ENCODE measurements at places on chromosomes 6 and 20. TPM values are rescaled to one million over a fixed set of nuclear protein-coding genes. Genes with fewer than 3 reads are reported as not detected.
A peak's percentile ranks its signal among the peaks of the same experiment; 100 is the strongest.

- DNase-seq = no peak
Measured at GRCh38 chr20:61546641-61547040, 294.6 kb downstream of the CDH4 start.

- peak; percentile 81 for DNase-seq
Measured at GRCh38 chr20:49446808-49447207, 35.7 kb downstream of the KCNB1 start.

Gene GHRH
- not detected for polyA plus RNA-seq

GRCh38 chr6:32974016-32974333, 5.6 kb downstream of the BRD2 start:
- no peak for DNase-seq

DNA sequence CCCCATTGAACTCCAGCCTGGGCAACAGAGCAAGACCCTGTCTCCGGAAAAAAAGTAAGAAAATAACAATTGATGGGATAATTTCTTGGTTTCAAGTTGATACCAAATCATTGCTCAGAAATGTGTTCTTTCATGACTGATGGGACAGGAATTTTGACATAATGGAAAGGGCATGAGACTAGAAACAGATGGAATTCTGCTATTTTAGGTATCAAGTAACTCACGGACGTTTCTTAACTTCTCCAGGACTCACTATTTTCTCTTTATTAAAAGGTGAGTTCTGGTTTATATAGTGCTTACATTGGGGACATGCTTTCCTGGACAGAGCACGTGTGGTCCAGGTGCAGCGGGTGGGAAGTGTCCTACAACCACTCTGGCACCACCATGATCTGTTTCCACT, 6.0 kb upstream of the DSP start:
- no peak for DNase-seq

Gene RNF182
- 5.8 TPM for polyA plus RNA-seq

- DNase-seq = no peak
Measured at GRCh38 chr6:154653853-154654252, 79.4 kb upstream of the SCAF8 start.

DNA sequence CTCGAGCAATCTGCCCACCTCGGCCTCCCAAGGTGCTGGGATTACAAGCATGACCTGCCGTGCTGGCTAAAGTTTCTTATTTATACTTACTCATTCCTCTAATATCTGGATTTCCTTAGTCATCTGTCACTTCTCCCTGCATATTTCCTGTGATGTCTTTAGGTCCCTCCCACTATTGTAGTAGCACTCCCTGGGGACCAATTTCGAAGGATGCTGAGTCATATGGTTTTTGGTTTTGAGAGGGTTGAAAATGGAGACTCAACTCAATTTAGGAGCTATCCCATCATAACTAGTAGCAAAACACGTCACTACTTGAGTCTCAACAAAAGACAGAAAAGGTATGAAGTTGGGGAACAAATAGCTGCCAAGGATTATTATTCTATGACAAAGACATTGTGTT, 20.2 kb downstream of the MCUR1 start:
- no peak for DNase-seq

Gene TMX4
- polyA plus RNA-seq = 25.7 TPM

GRCh38 chr6:121160276-121160675, 174.0 kb downstream of the TBC1D32 start:
- DNase-seq = no peak

All from right lung (tissue), 10 donors.